ENCODE measurements at places on chromosomes 16 and 17.
A peak's percentile ranks its signal among the peaks of the same experiment; 100 is the strongest.

DNA sequence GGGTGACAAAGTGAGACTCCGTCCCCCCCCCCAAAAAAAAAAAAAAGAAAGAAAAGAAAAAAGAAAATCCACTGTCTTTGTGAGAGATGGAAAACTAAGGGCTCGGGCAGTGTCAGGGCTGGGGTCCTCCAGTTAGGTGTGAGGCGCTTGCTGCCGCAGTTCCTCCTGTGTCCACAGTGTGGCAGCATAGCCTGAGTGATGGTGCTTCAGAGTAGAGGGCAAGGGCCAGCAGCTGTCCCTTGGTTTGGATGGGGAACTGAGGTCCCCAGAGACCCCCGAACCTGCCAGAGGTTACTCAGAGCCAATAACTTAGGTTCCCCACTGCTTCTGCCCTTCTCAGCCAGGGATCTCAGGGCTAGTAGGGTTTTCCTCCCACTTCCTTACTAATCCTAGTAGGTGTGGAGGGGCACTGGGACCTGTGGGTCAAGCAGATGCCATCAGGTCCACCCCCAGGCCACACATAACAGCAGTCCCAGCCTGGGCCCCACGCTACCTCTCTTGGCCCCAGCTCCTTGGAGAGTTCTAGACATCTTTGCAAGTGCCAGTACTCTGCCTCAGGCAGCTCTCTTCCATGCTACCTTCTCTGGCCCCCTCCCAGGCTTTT lies 7.9 kb upstream of the LLGL1 start:
- DNase-seq: peak; percentile 79

DNA sequence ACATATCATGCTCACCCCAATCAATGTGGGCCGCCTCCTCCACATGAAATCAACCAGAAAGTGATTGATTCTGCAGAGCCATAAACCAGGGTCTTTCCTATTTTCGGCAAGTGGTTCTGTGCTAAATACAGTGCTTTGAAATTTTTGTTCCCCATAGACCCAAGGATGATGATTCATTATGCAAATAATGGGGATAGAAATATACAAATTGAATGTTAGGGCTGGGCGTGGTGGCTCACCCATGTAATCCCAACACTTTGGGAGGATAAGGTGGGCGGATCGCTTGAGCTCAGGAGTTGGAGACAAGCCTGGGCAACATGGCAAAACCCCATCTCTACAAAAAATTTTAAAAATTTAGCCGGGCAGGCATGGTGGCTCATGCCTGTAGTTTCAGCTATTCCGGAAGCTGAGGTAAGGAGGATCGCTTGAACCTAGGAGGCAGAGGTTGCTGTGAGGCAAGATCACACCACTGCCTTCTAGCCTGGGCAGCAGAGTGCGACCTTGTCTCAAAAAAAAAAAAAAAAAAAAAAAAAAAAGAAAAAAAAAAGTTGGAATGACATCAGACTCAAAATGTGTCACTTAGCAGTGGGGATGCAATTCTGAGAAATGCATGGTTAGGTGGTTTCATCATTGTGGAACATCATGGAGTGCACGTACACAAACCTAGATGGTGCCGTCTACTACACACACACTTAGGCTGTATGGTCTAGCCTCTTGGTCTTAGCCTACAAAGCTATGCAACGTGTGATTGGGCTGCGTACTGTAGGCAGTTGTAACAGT lies 581.7 kb downstream of the MAF start:
- no peak for DNase-seq

DNA sequence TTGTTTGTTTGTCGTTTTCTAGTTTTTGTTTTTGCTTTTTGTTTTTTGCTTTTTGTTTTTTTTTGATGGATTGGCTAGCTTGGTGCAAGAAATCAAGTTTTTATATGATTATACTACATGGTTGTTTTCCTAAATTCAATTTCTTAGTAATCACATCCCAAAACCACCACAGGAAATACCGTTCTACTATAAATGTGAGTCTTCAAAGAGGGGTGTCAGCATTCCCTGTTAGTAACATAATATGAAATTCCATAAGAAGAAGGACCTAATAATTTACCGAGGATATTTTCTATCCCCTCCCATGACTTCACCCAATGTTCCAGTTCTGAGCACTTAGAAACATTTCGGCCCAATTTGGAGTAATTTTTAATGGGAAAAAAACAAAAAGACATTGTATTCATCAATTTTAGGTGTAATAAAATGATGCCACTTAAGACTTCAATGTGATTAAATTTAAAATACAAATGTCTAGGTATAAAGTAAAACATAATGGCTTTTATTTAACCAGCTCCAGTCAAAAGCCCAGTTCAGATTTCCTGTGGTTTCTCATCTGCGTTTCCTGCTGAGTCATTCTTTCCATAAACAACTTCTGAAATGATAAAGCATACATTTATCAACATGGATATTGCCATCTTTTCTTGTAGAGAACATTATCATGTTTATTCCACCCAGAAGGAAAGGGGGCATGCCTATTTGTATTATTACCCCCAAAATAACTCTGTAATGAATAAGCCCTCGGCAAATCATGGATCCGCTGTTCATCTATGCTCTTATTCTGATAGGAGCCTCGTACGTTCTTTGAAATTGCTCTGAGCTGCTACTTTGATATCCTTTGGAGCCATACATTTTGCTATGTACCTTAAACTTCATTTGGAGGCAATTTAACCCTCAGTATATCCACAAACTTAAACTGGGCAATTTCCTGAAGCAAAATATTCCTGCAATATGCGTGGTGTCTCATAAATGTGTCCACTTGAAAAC lies 28.1 kb downstream of the HSBP1 start:
- DNase-seq: no peak

GRCh38 chr16:56048425-56049105 lies 142.7 kb upstream of the GNAO1 start:
- DNase-seq: no peak

GRCh38 chr17:73359987-73360410 lies 48.2 kb upstream of the CDC42EP4 start:
- DNase-seq: no peak

GRCh38 chr16:16908077-16908476 lies 529.1 kb downstream of the NPIPA7 start:
- no peak for DNase-seq

DNA sequence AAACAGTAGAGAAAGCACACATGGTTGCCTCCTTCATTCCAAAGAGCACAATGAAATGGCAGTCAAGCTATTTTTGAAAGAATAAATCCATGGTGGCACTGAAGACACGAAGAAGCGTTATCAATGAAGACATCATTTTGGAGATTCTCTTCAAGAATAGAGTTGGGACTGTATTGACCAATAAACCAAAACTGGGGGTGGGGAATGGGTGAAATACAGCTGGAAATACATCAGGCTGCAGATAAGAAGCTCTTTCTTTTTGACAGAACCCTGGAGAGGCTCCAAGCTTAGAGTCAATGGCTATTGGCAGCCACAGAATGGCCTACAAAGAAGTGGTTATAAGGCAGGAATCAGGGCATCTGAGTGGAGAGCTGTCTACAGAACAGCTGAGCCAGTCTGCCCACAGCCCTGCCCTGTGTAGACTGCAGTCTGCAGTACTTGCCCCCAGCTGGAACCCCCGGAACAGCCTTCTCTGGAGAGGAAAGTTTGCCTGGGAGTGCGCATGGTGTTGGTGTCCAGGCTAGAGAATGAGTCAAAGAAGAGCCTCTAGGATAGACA lies 100.4 kb downstream of the STX8 start:
- DNase-seq: no peak

DNA sequence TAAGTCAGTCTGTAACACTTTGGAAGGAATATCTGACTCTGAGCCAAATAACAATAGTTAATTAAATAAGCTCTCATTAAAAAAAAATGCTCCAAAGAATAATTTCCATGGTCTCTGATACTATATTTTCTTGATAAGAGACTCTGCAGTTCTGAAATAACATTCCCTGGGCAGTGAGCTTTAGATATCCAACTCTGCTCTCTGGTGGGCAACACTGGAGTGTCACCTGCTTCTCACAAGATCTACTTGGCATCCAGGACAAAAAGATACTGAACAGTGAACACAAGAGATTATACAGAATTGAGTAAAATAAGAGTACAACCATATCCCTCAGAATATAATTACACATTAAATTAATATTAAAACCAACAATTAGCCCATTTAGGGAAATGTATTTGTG lies 13.7 kb downstream of the BLMH start:
- DNase-seq: peak; percentile 22

DNA sequence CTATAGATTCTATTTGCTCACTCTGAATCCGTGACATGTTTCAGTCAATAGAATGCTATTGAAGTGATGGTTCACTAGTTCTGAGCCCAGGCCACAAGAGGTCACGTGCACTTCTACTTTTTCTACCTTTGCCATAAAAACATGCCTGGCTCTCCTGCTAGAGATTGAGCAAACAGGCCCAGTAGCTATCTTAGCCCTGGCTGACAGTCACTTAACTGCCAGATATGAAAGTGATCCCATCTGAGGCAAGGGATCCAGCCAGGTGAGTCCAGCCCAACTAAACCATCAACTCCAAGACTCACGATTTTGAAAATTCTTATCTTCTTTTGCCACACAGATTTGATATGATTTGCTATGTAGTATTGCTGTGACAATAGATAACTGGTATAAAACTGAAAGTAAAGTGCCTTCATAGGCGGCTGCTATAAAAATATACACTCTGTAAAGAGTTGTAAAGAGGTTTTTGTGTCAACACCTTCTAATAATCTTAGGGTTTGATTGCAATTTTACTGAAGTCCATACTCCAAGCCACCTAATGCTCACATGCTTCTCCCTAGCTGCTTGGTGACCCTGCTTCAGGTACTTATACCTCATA lies 937.7 kb upstream of the SOX9 start:
- no peak for DNase-seq

- no peak for DNase-seq
Observed at GRCh38 chr16:12453832-12454231, 349.9 kb downstream of the CPPED1 start.

- DNase-seq: no peak
Observed at GRCh38 chr17:73292031-73292531, 19.7 kb downstream of the CDC42EP4 start.

DNA sequence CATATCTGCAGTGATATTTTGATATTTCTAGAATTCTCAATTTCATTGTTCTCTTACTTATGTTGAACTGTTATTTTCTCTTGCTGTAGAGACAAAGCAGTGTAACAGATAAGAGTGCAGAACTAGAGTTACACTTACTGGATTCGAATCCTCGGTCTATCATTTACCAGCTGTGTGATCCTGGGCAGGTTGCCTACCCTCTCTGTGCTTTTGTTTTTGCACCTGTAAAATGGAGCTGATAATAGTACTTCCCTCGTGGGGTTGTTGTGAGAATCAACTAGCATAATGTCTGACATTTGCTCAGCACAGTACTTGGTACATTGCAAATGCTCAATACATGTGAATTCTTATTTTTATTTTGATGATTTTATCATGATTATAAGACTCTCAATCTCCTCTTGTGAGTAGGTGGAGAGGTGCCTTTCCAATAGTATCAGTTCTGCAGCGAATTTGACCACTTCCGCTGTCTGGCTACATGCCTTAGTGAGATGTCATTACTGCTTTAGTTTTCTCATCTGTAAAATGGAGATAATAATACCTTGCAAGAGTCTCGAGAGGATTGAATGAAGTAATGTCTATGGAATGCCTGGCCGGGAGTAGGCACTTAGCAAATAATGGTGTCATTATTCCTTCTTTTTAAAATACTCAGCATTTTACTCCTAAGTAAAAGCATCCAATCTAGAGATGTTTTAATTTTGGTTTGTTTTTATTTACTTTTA lies 312.2 kb upstream of the MAF start:
- no peak for DNase-seq

- DNase-seq: no peak
Observed at GRCh38 chr17:510226-510917, 157.8 kb upstream of the RPH3AL start.

DNA sequence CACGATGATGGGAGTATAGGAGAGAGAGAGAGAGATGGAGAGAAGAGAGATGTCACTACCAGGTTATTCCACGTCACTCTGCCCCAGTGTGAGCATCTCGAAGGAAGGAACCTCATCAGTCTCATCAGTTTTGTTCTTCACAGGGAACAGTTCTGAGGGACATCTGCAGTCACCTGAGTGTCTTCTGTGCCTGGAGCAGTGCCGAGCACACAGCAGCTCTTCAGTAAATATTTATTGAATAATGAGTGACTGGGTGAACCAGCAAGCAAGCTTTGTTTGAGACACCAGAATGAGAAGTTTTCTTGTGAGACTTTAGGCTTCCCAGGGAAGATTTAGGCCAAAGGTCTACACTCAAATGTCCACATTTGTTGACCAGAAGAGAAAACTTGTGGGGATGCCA lies 142.4 kb upstream of the IRX3 start:
- no peak for DNase-seq

DNA sequence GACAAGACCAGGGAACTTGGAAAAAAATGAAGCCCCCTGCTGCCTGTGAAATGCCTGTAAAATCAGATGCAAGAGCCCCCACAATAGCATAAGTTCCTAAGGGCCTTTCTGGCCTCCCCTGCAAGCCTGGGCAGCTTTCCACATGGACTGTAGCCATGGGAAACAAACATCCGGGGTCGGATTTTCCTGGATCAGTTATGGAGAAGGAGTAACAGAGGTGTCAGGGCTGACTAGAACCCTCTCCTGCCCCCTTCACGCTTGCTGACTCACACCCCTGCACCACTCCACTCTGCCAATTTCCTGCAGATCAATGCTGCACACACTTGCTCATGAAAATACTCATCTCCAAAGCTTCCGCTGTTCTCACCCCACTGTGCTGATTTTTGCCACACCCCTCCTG lies 258.6 kb downstream of the CBLN1 start:
- no peak for DNase-seq

- no peak for DNase-seq
Observed at GRCh38 chr16:53686710-53687109, 16.9 kb downstream of the RPGRIP1L start.

DNA sequence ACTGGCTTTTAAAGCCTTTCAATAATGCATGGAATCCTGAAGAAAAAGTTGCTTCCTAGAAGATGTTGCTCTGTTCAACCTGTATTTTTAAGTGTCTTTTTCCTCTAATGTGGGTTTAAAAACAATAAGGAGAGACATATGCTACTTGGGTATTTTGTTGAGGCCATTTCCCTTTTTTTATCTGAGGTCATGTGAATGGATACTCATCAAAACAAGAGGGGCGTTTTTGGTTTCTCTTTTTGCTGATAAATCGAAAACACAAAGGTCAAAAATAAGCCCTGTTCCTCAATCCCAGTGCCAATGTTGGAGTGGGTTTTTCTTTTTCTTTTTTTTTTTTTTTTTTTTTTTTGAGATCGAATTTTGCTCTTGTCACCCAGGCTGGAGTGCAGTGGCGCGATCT lies 468.0 kb upstream of the RBFOX1 start:
- DNase-seq: no peak

DNA sequence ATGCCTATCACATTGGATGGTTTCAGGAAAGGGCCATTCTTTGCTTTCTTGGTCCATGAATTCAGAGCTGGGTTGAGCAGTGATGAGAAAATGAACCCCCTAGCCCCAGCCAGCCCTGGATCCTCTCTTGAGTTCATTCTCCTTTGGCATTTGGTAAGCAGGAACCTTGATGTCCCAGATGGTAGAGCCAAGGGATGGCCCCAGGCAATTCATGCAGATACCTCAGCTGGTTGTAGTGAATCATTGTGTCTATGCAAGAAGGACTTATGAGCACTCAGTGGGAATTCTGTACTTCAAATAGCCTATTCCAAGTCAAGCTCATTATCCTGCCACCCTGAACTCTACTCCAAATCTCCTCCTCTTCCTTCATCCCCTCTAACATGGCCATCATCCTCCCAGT lies 412.7 kb downstream of the UTP18 start:
- DNase-seq: no peak

All from CD8-positive, alpha-beta T cell (primary cell).